T-helper 2 cell treated with Interferon-gamma antibody and Interleukin-4, amounts not matched to agents 5 μg/mL and 100 μg/mL, for 36 hours (primary cell): ENCODE measurements at places on chromosomes 11 and 22.
A peak's percentile ranks its signal among the peaks of the same experiment; 100 is the strongest.

DNA sequence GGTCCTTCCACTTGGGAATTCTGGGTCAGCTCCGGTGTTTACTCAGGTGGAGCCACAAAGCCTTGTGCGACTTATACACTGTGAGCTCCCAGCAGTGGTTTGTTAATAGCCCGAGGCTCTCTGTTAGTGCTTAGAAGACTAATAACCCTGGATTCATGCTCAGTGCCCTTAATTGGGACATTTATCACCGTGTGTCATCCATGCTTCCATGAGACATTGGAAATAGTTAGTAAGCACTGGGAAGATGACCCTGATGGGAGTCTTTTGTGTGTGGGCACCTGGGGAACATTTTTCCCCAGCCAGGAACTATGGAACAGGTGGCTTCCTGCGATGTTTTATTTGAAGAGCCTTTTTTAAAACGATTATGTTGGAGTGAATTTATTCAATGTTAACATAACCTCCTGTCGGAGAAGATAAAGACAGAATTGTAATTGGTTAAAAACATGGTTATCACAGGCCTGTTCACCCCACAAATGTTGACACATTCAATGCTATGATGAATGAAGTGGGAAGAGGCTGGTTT is 188.9 kb downstream of the MYO18B start:
- H3K4me1 ChIP-seq: no peaks in the 10 kb centered on the region
- H3K27me3 ChIP-seq: peaks cover 2% of the 10 kb centered on the region
- DNase-seq: no peak
- H3K27ac ChIP-seq: no peak overlapping the region
- H3K4me3 ChIP-seq: no peak overlapping the region
- no peaks in the 10 kb centered on the region for H3K36me3 ChIP-seq

- DNase-seq: no peak
- H3K27ac ChIP-seq: no peak overlapping the region
- H3K36me3 ChIP-seq: no peaks in the 10 kb centered on the region
- no peak overlapping the region for H3K4me3 ChIP-seq
- no peaks in the 10 kb centered on the region for H3K27me3 ChIP-seq
- H3K4me1 ChIP-seq: no peaks in the 10 kb centered on the region
Observed at GRCh38 chr22:44894321-44894720, 115.5 kb downstream of the PHF21B start.

- no peak for DNase-seq
- no peak overlapping the region for H3K27ac ChIP-seq
- no peaks in the 10 kb centered on the region for H3K27me3 ChIP-seq
- H3K4me3 ChIP-seq: no peak overlapping the region
Observed at GRCh38 chr22:29647954-29648737, 44.7 kb downstream of the NF2 start.

DNA sequence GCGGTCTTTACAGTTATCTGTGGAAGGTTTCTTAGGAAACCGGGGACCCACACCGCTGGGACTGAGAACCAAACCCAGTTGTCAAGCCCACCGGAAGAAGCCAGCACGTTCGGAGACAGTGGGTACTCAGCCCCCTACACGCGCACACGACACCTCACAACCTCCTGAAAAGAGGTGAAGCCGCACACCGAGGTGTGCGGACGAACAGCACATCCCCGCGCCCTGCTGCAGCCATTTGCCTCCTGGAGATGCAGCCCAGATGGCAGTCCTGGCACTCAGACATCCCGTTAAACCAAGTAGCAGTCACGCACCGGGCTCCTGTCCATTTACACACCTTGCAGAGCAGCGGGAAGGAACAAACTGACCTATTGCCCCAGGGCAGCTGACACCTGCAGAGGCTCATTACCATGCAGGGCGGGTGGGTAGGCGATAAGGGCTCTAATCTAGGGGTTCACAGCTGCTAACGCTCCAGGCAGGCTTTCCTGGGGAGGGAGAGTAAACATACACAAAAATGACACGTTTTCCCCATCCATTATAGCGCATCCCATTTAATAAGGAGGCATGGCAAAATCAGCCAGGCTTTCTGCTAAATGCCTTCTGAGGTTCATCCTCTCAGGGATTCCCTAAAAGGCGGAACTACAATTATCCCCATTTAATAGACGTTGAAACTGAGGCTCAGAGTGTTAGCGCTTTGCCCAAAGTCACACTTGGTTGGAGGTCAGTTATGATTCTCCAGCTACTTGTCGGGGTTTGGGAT is 864 bp upstream of the EHBP1L1 start:
- H3K36me3 ChIP-seq: peaks cover 29% of the 10 kb centered on the region
- no peak for DNase-seq
- no peaks in the 10 kb centered on the region for H3K27me3 ChIP-seq
- H3K27ac ChIP-seq: peak overlapping the region; percentile 96

DNA sequence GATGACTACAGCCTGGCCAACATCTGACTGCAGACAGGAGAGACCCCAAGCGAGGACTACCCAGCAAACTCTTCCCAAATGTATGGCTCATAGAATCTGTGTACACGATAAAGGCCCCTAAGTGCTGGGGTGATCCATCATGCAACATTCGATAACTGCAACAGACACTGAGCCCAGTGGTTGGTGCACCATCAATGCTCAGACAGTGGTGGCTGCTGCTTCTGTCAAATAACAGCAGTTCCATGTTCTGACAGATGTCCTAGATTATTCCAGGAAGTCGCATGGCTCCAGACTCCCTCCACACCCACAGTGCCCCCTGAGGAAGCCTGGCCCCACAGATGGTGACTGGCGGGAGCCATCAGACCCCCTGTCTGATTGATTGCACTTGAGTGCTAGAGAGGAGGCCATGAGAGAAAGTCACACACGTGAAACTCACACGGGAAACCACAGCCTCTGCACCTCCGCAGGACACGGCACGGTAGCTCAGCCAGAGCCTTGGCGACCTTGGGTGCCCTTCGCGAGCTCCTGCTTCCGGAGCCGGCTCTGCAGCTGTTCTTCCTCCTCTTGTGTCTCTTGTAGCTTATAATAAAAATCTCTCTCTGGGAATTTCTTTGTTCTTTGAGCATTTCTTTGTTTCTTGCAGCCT is 1155.9 kb downstream of the TBC1D22A start:
- DNase-seq: peak; percentile 7
- H3K36me3 ChIP-seq: no peaks in the 10 kb centered on the region
- H3K27me3 ChIP-seq: no peaks in the 10 kb centered on the region
- H3K4me1 ChIP-seq: peaks cover 3% of the 10 kb centered on the region
- H3K27ac ChIP-seq: no peak overlapping the region

GRCh38 chr11:3380706-3381545 is 2.0 kb upstream of the ZNF195 start:
- no peak overlapping the region for H3K4me3 ChIP-seq
- peaks cover 3% of the 10 kb centered on the region for H3K27me3 ChIP-seq
- H3K36me3 ChIP-seq: peaks cover 28% of the 10 kb centered on the region
- peaks cover 21% of the 10 kb centered on the region for H3K4me1 ChIP-seq
- no peak for DNase-seq
- no peak overlapping the region for H3K27ac ChIP-seq

DNA sequence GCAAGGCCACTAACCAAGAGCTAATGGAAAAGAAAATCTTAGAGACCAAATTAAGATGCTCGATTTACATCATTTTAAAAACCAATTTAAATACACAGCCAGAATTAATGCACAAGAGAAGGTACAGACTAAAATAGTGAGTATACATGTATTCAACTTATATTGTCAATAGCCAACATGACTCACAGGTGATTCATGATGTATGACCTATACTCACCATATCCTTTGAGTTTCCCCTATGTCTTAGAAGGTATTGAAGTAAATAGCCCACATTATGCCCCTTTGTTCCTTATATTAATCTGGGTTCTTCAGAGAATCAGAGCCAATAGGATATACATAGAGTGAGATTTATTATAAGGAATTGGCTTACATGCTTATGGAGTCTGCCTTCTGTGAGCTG is 97.5 kb upstream of the ANO3 start:
- no peaks in the 10 kb centered on the region for H3K27me3 ChIP-seq
- no peaks in the 10 kb centered on the region for H3K4me1 ChIP-seq
- H3K36me3 ChIP-seq: no peaks in the 10 kb centered on the region
- no peak overlapping the region for H3K27ac ChIP-seq
- DNase-seq: no peak

DNA sequence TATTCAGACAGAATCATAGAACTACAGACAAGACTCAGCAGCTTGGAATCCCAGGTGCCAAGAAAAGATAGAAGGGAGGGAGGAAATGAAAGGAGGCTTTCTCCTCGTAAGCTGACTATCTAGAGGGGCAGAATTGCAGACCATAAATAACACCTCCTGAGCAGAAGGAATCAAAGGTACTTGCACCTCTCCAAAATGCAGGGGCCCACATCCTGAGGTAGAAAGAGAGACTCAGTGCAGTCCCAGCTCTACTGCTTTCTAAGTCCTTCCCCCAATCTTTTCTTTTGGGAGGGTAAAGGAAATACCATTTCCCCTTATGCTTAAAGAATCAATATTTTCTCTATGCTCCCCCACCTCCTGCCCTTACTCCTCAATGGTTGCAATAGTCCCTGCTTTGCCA is 55.2 kb downstream of the SYTL2 start:
- no peak for DNase-seq
- H3K4me3 ChIP-seq: peak overlapping the region; percentile 57
- H3K4me1 ChIP-seq: peaks cover 81% of the 10 kb centered on the region
- peak overlapping the region; percentile 75 for H3K27ac ChIP-seq
- H3K36me3 ChIP-seq: peaks cover 51% of the 10 kb centered on the region

- H3K27ac ChIP-seq: no peak overlapping the region
- no peaks in the 10 kb centered on the region for H3K27me3 ChIP-seq
- H3K4me3 ChIP-seq: no peak overlapping the region
- H3K4me1 ChIP-seq: no peaks in the 10 kb centered on the region
- H3K36me3 ChIP-seq: no peaks in the 10 kb centered on the region
- no peak for DNase-seq
Observed at GRCh38 chr11:41971592-41971991, 512.1 kb upstream of the LRRC4C start.

- H3K36me3 ChIP-seq: no peaks in the 10 kb centered on the region
- H3K4me1 ChIP-seq: no peaks in the 10 kb centered on the region
- no peaks in the 10 kb centered on the region for H3K27me3 ChIP-seq
- no peak for DNase-seq
- no peak overlapping the region for H3K27ac ChIP-seq
Observed at GRCh38 chr22:47166033-47166404, 403.6 kb downstream of the TBC1D22A start.

DNA sequence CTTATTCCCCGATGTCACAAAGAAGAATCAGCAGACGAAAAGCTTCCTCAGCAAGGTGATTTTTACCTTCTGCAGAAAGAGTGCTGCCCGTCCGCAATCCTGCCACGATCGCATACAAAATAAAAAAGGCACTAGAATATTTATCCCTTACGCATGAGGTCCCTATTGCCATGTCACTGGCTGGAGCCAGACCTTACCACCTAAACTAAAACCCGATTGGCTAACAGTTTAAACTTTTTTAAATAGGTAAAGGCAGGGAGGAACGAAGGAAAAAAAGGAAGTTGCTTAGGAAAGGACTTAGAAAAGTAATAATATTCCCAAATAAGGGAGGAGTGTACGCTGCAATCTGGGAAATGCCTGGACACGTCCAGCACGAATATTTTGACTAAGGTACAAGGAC is 21.2 kb upstream of the ALDH3B2 start:
- no peak overlapping the region for H3K4me3 ChIP-seq
- H3K27me3 ChIP-seq: peaks cover 18% of the 10 kb centered on the region
- no peak for DNase-seq
- no peaks in the 10 kb centered on the region for H3K4me1 ChIP-seq

DNA sequence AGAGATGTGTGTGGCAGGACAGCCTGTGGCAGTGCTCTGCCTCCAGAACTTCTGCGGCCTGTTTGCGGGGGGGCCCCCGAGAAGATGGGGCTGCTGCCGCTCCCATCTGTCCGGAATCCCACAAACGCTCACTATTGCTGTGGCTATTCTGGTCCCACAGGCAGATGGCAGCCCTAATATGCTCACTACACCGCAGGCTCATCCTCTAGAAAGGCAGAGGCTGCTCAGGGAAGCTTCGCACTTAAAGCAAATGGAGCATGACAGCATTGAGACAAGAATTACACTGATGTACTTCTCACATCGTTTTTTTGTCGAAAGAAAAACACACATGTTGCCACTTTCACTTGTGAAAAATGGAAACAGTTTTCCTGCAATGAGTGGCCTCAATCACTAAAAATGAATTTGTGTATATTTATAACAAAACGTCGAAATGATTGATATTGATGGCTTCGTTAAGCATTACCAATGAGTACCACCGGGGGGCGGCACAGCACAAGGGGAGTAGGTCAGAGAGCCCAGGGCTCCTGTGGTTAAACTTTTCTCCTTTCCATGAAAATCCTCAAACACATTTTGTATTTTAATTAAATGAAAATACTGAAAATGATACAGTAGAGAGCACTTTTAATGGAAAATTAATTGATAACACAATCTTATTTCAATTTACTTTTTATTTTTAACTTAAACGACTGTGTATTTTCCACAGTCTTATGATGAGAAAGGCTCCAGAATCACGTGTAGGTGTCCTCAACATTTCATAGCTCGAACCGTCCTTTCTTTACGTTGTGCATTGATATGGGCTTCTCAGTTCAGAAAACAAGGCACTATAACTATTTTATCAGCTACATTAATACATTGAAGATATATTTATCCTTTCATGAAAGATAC is 69.1 kb downstream of the CTTN start:
- no peaks in the 10 kb centered on the region for H3K36me3 ChIP-seq
- H3K27me3 ChIP-seq: peaks cover 10% of the 10 kb centered on the region
- no peak for DNase-seq
- H3K4me3 ChIP-seq: no peak overlapping the region
- H3K4me1 ChIP-seq: no peaks in the 10 kb centered on the region

DNA sequence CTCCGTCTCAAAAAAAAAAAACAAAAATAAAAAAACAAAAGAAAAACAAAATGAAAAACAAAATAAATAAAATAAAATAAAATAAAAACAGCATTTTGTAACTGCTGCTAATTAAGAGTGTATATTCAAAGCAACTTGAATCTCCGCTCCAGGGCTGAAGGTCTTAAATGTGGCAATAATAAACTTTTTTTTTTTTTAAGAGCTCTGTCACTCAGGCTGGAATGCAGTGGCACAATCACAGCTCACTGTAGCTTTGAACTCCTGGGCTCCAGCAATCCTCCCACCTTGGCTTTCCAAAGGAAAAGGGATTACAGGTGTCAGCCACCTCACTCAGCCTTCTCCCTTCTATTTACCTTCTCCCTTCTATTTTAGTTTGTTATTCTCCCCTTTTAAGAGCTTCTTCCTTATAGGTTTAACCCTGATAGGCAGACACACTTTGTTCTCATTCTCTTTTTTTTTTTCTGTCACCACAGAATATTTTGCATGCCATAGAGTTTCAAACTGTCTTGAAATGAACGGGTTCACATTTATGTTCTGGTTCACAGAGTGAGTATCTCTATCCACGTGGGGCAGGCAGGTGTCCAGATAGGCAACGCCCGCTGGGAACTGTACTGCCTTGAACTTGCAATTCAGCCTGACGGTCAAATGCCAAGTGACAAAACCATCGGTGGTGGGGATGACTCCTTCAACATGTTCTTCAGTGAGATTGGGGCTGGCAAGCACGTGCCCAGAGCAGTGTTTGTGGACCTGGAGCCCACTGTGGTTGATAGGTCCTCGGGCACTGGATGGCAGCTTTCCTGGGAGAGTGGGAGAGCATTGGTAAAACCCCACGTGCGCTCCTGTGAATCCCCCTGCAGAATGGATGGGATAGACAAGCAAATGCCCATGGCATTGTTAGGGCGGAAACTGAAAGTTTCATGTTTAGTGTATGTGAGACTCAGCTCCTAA is 19.4 kb downstream of the LRRC74B start:
- H3K4me3 ChIP-seq: no peak overlapping the region
- no peak overlapping the region for H3K27ac ChIP-seq
- no peaks in the 10 kb centered on the region for H3K36me3 ChIP-seq
- no peaks in the 10 kb centered on the region for H3K27me3 ChIP-seq
- DNase-seq: no peak
